Cortex of kidney (tissue), 1 donor: ENCODE measurements at places on chromosomes 3 and 15.

- no peak for DNase-seq
Observed at GRCh38 chr3:72127844-72128243, 342.9 kb upstream of the PROK2 start.

DNA sequence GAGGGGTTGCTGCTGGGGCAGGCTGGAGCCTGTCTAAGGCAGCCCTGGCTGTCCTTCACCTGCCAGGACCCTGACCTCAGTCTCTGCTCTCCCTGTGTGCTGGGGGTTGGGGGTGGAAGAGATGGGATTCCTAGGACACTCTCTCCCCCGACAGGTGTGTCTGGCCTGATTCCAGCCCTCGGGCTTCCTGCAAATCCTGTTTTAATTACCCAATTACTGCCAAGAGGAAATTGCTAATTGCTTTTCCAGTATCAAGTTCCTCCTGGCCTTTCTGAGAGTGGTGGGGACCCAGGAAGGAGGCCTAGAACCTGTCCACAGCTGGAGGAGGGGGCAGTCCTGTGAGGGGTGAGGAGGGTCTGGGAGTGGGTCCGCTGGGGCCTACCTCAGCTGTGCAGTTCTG is 15.8 kb downstream of the PLXNA1 start:
- no peak for DNase-seq

- no peak for DNase-seq
Observed at GRCh38 chr15:39538936-39539335, 41.9 kb upstream of the THBS1 start.

- DNase-seq, result no peak
Observed at GRCh38 chr3:110733045-110733444, 338.6 kb upstream of the NECTIN3 start.

GRCh38 chr3:89098173-89098572 is 9.2 kb upstream of the EPHA3 start:
- no peak for DNase-seq

DNA sequence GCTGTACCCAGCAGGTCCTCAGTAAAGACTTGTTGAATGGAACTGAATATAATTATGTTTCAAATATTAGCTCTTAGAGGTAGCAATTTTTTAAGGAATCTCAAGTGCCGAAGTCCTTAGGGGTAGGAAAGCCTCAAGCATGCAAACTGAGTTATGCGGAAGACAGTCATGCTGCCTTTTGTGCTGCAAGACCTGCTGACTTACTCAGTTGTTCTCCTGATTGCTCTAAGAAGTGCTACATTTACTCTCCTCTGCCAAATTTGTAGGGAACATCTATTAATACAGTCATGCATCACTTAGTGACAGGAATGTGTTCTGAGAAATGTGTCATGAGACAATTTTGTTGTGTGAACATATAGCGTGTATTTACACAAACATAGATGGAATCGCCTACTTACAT is 325.6 kb upstream of the AZI2 start:
- DNase-seq, result no peak

DNA sequence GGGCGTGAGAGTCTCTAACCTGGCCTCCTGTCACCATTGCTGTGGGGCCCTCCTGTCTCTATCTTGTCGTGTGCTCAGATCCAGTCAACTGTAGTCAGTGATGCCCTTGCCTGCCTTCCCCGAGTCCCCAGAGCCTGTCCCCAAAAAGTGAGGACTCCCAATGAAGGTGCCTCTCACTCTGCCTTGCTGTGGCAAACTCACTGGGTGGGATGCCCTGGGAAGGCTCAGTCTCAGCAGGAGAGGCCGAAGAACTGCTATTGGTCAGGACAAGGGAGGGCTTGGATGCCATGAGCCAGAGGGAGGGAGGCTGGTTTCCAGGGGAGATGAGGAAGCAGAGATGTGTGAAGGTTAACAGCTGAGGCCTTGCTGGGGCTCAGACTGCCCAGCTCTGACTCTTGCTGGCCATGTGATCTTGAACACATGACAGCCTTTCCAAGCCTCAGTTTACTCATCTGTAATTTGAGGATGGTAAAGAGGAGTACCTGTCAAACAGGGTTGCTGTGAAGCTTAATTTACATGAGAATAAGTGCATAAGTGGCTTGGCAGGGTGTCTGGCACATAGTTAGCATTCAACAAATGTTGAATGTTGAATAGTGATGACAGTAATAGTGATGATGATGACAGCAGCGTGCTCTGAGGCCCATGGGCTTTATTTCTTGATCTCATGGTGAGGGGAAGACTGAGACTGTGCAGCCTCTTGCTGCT is 8.2 kb downstream of the KY start:
- DNase-seq, result no peak

DNA sequence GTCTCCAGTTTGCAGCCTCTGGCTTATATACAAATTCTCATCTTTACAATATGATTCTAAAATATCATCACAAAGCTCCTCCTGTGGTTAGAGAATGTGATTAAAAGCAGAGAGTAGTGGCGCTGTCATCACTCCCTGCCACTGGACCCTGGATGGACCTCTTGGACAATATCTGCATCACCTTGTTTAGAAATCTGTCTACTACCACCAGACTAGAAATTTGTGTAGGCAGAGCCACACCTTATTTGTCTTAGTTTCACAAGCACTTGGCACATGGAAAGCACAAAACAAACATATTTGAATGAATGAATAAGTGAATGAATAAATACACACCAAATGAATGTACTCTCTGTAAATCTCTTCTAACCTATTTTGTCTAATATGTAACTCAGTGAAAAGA is 68.1 kb downstream of the IMPG2 start:
- no peak for DNase-seq

GRCh38 chr3:30730967-30731366 is 124.6 kb downstream of the TGFBR2 start:
- no peak for DNase-seq

DNA sequence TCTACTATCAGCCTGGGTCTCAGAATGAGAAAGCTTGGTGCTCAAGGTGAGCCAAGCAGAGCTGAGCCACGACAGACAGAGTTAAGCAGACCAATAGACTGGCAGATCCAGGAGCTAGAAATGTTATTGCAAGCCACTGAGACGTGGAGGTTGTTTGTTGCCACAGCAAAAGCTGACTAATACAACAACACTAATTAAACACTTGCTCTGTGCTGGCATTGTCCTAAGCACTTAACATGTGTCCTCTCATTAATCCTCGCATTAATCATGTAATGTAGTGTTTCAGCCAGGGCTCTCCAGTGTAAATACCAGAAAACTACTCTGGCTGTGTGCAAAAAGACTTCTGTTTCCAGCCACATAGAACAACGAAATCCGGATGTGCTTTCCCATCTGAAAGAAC is 11.6 kb upstream of the SPSB4 start:
- no peak for DNase-seq

DNA sequence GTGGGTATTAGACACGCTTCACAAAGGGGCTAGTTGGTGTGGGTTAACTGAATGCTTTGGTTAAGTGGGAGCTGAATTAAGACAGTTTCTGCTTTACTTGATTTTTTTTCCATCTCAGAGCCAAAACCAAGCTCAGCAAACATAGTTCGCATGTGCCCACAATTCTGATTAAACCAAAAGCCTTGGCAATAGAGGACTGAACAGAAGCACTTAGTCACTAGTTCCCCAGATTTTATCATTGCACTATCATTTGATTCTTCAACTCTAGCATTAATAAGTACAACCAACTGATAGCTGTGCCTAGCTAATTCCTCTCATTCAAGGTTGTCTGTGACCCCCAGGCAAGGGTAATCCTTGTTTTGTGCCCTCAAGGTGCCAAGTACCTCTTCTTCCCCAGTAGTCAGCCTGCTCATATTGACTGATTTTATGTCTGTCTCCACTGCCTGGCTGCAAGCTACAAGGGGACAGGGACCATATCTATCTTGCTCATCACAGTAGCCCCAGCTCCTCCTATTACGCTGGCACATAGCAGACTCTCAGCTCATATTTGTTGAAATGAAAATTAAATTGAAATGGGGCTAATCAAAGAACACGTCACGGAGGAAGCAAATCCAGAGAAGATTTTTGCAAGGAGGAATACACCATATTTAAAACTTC is 9.9 kb upstream of the ARHGEF3 start:
- DNase-seq, result no peak

DNA sequence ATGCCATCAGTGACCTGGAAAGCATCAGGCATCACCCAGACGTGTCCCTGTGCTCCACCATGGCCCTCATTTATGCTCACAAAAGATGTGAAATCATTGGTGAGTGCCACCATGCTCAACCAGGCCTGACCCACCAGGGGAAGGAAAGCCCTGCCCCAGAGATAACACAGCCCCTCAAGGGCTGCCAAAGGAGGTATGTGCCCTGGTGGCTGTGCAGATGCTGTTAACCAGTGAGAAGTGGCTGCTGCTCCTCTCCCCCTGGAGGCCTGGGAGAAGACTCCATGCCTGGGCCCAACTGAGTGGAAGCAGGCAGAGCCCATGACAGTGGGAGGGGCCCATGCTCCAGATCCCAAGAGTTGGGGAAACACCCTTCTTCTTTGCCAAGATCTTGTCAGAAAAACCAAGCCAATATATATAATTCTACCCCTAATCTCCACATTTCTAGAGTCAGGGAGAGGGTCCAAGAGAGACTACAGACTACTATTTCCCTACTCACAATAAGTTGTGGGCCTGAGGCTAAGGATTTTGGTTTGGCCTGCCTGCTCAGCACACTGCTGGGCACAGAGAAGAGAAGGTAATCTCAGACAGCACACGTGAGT is 2.7 kb downstream of the TTC21A start:
- no peak for DNase-seq

- DNase-seq, result no peak
Observed at GRCh38 chr15:44096596-44096995, 98.5 kb downstream of the FRMD5 start.

DNA sequence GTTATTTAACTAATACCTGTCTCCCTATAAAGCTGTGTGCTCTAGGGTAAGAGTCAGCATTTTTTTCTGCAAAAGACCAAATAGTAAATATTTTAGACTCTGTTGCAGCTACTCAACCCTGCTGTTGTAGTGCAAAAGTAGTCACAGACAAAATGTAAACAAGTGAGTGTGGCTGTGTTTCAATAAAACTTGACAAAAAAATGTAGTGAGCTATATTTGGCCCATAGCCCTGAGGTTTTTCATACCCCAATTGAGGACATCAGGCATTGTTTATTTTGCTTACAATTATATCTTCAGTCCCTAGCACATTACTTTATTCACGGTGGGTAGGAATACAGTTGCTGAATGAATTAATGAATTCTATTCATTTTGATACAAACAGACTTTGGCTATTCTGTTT is 58.7 kb upstream of the TBC1D5 start:
- DNase-seq, result no peak

DNA sequence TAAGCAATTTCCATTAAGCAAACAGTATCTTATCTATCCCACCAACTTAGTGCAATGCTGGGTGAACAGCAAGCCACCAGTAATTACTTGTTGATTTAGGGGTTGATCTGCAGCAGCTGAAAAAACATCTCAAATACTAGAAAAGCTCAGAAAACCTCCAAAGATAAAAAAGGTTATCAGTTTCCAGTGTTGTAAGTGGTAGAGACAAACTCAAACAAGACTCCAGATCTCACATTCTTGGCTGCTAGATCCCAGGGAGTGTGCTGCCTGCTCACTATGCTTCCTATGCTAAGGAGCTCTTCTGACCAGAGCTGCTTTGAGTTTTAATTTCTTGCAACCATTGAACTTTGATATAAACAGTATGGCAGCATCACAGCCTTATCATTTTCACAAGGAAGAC is 11.3 kb downstream of the B3GALNT1 start:
- DNase-seq, result no peak

GRCh38 chr3:42501681-42502428 is 588 bp upstream of the VIPR1 start:
- no peak for DNase-seq

DNA sequence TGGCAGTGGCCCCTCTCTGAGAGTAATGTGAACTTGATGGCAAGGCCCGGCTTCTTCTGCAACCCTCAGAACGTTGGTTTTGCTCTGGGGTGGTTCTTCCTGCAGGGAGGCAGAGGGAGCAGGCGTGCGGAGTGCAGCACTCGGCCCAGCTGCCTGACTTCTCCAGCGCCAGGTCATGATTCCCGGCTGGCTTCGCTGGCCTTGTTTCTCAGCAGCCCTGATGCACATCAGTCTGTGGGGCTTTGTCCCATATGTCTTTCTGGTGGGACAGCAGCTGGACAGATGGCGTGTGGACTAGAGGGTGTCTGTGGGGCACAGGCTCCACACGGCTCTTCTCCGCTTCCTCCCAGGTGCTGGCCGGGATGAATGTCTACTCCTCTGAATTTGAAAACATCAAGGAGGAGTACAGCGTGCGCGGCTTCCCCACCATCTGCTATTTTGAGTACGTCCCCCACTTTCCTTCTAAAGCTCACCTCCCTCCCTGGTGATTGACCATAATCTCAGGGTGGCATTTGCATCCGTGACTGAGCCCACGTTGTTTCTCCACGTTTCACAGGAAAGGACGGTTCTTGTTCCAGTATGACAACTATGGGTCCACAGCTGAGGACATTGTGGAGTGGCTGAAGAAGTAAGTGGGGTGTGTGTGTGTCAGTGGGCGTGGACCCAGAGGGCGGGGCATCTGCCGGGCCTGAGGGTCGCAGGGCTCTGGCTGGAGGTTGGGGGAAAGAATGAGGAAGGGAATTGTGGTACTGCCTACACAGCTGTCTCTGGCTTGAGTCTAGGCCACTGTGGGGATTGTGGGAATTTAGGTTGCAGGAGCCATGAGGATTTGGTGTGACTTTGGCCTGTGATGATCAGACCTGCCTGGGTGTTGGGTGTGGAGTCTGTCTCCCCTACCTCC is 57.1 kb downstream of the PDIA5 start:
- DNase-seq, result no peak

DNA sequence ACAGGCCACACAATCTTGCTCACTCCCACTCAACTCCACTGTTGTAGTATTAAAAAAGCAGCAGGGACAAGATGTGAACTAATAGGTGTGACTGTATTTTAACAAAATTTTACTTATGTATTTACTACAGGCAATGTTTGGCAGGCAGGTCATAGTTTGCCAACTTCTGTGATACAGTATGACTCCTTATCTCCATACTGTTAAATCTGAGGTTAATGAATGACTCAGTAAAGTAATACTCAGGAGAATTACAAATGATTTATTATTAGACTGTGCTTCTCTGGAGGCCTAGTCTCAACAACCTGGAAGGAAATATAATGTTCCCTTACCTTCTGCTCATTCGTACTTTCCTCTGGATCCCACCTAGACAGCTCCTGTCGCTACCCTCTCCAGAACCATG is 258.6 kb upstream of the KCNMB2 start:
- DNase-seq, result no peak
